ENCODE measurements at places on chromosomes 2 and 18. TPM values are rescaled to one million over a fixed set of nuclear protein-coding genes. Genes with fewer than 3 reads are reported as not detected.

DNA sequence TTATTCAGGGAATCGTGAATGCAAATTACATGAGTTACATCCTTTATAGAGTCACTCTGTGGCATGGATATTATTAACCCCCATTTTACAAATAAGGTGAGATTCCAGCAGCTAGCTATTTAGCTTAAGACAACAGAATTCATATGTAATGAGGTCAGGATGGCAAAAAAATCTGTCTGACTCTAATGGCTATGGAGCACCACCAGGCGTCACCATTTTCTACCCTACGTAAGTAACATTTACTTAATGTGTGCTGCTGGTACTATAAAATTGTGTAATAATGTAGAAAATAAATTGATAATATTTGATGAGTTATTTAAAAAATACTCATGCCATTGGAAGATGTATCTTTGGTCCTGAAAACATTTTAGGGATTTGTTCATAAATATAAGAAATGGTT, 2040.1 kb upstream of the LRRTM1 start:
- no peak for DNase-seq

DNA sequence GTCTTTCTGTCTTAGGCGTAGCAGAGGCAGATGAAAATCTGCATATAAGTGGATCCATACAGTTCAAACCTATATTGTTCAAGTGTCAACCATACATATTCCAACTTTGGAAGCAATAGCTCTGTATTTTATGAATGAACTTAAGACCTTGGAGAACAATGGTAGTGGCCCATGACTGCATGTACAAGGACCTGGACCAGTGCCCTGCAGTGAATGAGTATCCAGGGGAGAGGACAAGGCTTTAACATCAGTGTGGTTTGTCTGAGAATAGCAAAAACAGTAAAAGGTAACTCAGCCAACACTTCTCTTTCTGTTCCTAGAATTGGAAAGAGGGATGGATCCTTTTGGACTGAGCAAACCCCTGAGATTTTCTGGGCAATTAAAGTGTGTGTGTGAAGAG, 230.8 kb upstream of the LINC00305 start:
- DNase-seq: no peak

GRCh38 chr2:241237047-241237446, 48.6 kb downstream of the ANO7 start:
- peak; percentile 17 for DNase-seq

DNA sequence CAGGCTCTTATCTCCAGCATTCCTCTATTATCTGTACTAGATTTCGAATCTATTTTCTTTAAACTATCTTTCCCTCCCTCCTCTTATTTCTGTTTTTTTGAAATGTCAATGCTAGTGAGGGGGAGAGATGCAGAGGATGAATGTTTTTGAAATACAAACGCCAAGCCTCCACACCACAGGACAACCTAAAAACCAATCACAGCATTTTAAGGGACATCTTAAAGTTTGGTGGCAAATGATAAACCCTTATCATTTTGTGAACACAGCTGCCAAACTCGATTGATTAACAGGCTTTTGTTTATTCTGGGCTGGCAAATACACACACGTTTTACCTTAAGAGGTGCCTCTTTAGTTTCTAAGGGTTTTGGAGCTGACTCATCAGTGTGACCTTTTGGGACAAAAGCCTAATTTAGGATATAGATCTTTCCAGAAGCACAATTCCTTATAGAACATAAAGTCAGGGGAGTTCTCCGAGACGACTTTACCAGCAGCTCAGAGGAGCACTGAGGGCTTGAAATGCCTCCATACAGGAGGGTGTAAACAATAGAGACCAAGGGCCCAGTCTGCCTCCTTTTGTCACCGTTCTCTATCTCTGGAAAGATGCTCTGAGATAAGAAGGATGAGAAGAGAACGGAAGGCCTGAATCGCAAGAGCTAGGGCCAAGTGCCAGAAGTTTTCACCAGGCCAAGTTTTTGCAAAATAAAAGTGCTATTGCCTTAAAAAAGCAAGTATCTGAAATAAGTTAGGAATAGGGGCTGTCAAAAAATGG, 4.2 kb upstream of the MEIS1 start:
- no peak for DNase-seq

- no peak for DNase-seq
Measured at GRCh38 chr2:209911486-209911885, 91.0 kb upstream of the RPE start.

The CDH20 gene
- 0.06 TPM for total RNA-seq

GRCh38 chr2:157179324-157180105, 78.0 kb upstream of the GALNT5 start:
- DNase-seq: no peak

DNA sequence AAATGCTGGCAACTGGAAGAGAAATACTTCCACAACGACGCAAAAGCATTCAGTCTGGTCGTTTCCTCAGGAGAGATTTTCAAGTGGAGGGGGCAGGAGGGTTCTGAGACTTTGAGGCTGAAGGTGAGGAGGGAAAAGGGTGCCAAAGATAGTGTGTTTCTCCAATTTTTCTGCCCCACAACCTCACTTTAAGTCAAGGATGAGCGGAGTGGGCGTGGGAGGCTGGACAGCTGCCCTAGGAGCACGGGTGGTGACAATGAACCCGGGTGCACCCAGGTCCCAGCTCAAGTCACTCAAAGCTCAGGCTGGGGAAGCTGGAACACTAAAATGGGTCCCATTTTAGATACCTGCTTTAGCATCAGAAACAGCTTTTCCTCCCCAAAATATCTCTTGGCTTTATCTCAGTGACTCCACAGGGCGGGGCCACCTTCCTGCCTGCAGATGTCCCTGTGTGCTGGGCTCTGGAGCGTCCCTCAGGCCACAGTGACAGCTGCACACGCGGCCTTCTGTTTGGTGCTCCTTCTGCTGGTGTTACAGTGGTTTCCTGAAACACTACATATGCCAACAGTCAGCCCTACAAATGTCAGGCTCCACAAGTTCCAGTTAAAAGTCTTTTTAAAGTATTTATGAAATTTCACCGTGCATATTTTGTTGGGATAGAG, 1.4 kb upstream of the MBP start:
- DNase-seq: peak; percentile 55

GRCh38 chr2:202038471-202039277, 5.0 kb downstream of the FZD7 start:
- DNase-seq: no peak

DNA sequence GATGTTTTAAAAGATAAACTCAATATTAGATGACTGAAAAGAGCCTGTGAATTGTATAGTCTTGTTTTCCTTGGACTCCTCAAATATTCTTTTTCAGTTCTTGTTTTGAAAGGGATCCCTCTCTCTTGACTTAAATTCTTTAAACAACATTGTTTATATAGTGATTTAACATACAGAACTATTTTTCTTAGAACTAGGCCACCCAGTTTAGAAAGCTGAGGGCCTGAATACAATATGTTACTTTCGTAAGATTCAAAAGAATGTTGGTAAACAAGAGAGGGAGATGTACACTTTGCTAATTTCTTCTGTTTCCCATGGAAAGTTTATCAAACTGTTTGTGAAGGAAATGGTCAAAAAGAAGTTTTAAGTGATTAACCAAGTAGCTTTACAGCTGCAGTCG, 5.5 kb upstream of the TSPYL6 start:
- DNase-seq: no peak

DNA sequence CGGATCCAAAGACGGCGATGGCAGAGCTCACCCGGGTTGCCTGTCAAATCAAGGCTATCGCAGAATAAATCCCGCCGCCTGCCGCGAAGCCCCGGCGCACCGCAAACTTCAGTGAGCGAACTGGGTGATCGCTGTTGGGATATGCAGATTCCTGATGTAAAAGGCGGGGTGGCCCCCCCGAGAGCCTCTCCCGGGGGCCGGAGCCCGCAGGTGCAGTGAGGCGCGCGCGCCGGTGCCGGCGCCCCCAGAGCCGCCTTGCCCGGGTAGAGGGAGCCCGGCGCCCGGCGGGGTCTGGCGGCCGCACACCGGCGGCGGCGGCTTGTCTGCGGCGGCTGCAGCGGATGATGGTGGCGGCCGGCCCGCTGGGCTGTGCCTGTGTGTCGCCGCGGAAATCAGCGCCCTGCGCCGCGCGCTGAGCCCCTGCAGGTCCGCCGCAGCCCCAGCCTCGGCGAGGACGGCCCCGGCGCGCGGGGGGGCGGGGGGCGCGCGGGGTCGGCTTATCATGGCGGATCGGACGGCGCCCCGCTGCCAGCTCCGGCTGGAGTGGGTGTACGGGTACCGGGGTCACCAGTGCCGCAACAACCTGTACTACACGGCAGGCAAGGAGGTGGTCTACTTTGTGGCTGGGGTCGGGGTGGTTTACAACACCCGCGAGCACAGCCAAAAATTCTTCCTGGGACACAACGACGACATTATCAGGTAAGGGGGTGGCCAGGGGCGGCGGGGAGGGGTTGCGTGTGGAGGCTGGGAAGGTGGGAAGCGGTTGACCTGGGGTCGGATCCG, 1.3 kb downstream of the EML6 start:
- DNase-seq: peak; percentile 43

GRCh38 chr2:230956827-230957755, 32.0 kb upstream of the GPR55 start:
- peak; percentile 43 for DNase-seq

The MRPL30 gene
- 25.4 TPM for total RNA-seq

DNA sequence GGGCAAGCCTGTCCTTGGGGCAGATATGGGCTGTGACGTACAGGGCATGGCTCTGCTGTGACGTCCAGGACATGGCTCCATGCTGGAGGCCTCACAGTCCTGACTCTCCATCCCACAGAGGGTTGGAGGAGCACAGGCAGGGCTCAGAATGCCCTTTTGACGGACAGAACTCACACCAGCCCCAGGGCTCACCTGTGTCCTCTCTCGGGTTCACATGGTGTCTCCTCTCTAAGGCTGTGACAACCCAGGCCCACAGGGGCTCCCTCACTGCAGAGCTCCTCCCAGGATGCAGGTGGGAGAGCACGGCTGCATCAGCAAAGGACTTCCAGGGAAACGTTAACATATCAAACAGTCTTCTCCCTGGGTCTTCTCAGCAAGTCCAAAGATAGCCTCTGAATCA, 133.8 kb downstream of the EIPR1 start:
- no peak for DNase-seq

GRCh38 chr18:28584731-28585130, 407.8 kb upstream of the CDH2 start:
- no peak for DNase-seq

The GRB14 gene
- total RNA-seq: 6.4 TPM

DNA sequence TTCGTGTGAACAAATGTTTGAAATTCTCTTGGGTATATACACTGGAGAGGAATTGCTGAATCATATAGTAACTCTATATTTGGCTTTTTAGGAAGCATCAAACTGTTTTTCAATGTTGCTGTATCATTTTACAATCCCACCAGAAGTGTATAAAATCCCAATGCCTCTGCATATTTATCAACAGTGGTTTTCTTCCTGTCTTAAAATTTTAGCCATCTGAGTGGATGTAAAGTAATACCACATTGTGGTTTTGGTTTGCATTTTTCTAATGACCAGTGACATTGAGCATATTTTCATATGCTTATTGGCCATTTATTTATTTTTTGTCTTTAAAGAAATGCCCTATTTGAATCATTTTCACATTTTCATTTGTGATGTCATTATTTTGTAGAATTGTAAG, 22.8 kb upstream of the LRP1B start:
- no peak for DNase-seq
